Stimulated activated naive CD4-positive, alpha-beta T cell (primary cell): ENCODE measurements at places on chromosomes 6 and 20.

DNA sequence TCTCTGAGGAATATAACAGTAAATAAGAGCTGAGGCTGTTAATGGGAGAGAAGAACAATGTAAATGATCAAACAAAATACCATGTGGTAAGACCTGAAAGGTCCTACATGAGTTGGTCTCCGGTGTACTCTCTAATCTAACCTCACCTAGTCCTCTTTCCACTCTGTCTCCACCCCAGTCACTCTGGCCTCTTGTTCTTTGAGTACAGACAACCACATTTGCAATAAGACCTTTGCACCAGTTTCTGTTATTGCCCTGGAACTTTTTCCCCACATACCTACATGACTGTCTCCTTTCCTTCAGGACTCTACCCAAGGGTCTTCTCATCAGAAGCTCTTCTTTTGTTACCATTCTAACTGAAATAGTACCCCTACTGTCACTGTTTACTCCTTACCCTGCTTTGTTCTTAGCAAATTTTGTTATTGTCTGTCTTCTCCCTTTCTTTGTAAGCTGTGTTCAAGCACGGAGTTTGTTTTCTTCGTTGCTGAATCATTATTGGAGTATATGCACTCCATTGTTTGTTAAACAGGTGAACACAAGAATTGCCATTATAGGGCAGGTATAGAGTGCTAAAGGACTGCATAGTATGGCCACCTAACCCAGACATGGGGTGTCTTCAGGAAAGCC is 37.3 kb downstream of the MAPK14 start:
- no peak for DNase-seq

DNA sequence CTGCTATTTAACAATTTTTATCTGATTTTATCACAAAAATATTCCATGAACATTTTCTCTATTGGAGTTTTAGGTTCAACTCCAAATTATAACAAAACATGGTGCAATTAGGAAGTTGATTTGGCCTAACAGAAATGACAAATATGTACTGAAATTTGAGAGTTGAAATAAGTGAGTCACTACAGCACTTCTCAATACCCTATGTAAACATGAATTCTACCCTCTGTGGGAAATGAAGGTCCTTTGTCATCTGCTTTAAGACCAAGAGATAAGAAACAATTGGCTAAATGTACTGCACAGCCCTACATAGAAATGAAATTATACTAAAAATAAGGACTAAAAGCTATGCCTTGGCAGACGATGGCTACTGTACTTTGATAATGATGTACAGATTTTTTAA is 86.2 kb upstream of the BEND6 start:
- DNase-seq: no peak

GRCh38 chr20:57211908-57212533 is 54.4 kb downstream of the BMP7 start:
- DNase-seq: no peak

GRCh38 chr6:82086944-82087343 is 160.6 kb downstream of the IBTK start:
- no peak for DNase-seq

- no peak for DNase-seq
These were observed 101.6 kb upstream of the FRMD1 start for GRCh38 chr6:168180548-168181011.

- DNase-seq: no peak
These were observed 54.8 kb downstream of the TNFAIP3 start for GRCh38 chr6:137921823-137922222.

DNA sequence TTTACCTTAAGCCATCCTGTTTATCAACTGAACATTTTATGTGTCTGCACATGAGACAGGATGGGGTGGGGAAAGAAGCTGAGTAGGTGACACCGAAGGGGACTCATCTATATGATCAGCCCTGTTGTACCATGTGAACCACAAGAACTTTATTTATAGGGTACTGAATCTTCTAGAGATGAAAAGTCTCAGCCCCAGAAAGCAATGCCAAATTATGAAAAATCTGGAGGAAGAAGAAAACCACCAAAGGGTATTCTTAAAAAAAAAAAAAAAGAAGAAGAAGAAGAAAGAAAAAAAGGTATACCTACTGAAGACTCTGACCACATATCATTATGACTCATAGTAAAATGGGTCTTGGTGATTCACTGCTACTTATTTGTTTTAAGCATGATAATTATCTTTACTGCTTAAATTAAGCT is 39.8 kb upstream of the HBS1L start:
- peak; percentile 16 for DNase-seq

- no peak for DNase-seq
These were observed 4.6 kb upstream of the CPXM1 start for GRCh38 chr20:2804852-2805688.

DNA sequence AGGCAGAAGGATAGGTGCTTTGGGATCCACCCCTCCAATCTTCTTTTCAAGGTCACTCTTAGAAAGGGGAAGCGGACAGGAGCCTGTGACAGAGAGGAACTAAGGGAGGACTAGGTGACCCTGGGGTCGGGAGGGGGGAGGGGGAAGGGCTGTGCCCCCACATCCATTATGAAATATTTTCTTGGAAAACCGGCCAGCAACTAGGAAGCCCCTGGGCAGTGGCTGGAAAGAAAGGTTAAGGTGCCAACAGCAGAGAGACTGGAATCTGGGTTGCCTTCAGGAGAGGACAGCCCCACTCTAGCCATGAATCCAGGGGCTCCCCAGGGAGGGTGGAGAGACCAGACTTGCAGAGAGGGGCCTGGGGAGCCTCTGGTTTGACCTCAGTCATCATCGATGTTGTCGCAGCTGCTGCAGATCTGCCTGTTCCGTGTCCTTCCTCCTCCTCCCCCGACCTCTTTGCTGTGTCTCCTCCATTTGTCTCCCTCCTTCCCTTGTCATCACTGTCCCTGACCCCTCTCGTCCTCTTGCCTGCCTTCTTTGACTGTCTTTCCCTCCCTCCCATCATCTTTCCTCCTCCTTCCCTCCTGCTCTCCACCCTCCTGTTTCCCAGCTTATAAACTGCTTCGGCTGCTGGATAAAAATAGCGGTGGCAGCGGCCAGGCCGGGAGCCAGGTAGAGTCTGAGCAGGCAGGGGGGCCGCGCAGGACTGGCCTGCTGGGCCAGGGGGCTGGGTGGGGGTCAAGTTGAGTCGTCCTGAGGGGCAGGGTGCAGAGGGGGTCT is 3.2 kb downstream of the SLC29A1 start:
- no peak for DNase-seq

DNA sequence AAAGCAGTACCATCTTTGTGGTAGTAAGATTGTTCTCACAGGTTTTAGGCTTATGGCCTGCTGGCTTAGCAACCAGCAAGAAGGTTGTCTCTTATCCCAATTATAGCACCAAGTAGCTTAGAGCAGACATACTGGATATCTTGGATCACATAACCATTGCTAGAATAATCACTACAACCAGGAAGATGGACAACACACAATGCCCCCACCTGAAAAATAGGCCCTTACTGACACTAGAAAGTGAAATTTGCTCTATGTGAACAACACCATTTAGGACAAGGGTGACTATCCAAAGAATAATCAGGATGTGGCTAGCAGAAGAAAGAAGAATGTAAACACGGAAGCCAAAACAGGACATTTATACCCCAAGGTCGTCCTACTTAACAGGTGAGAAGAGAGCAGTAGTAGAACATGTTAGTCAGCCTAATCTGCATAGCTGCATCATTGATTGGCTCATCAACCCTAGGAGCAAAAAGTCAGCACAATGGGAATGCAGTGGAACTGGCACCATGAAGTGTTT is 172.7 kb upstream of the MARCKS start:
- DNase-seq: no peak

- DNase-seq: no peak
These were observed 98.2 kb downstream of the PSMG4 start for GRCh38 chr6:3356824-3357420.

DNA sequence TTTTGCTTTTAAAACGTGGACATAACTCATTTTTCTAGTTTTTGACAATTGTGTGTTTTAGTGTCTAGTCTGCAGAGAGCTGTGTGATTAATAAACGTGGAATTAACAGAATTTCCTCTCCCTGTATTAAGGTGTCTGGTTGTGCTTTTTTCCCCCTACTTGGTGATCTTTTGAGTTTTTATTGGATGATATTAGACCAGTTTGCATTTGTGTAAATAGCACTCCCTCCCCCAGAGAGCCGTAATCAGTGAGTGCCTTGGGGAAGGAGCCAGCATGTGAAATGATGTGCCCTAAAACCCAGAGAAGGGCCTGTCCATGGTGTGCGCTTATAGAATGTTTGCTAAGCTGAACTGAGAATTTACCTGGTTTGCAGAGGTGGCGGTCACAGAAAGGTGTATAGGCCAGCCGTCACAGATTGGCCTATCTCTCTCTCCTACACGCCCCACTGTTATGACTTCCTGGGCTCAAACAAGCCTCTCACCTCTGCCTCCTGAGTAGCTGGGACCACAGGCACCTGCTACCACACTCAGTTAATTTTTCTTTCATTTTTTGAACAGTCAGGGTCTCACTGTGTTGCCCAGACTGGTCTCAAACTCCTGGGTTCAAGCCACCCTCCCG is 42.4 kb downstream of the ALDH5A1 start:
- DNase-seq: no peak

DNA sequence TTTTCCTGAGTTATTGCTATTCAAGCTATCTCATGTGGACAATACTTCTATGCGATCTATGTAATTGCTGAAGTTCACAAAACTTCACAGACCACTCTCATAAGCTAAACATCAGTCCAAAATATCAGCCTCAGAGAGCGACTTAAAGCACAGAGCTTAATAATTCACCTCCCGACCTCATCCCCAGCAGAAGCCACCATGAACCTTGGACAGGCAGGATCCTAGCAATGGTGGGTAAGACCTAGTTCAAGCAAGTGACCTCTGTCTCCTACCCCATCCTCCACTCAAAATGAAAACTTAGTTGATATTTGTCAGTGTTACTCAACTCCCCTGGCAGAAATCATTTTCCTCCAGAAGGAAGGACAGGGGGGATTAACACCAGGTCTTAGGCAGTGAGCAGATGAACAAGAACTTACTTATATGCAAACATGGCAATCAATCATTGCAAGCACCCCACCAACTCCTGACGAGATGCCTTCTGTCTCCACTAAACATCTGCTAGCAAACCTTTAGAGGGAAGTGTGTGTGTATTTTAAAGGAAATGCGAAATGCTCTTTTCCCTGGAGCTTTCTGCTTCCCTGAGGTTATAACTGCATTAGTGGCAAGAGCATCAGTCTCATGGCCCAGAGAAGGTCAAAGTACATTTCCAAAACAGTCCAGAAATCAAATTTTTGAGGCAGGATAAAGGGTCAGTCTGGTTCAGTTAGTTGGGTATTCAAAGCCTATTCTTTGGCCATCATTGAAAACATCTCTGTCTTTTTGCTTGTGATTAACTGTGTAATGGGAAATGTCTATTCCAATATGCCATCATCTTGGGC is 90.0 kb downstream of the SLC22A23 start:
- no peak for DNase-seq

- no peak for DNase-seq
These were observed 73.0 kb downstream of the SHPRH start for GRCh38 chr6:145891126-145891525.

- peak; percentile 28 for DNase-seq
These were observed 7.2 kb downstream of the PRDM13 start for GRCh38 chr6:99613705-99614429.

GRCh38 chr20:31605902-31606803 is 1.1 kb downstream of the ID1 start:
- no peak for DNase-seq

GRCh38 chr6:38573801-38574395 is 65.8 kb downstream of the BTBD9 start:
- DNase-seq: no peak
